Urinary bladder (tissue), 4 donors: ENCODE measurements at places on chromosomes 6 and 20. TPM values are rescaled to one million over a fixed set of nuclear protein-coding genes. Genes with fewer than 3 reads are reported as not detected.

DNA sequence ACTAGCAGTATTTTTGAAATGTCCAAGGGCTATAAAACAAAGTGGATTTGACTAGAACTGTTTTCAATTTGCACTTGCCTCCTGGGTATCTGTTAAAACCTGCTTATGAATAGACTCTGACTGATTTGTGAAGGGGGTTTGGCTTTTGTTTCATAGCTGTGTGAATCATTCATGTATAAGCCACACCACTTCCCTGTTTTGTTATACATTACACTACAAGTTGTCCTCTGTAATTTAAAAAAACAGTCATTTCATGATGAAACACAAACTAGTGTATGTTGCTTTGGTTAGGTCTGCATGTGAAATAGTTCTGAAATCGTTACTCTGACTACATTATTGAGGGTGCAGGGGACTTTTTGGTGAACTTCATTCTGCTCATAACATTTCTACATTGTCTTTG lies 121.7 kb downstream of the NKAIN2 start:
- DNase-seq, result no peak

GRCh38 chr20:58568483-58569240 lies 53.5 kb upstream of the APCDD1L start:
- no peak for DNase-seq

- no peak for DNase-seq
These were observed 180.6 kb downstream of the TFAP2C start for GRCh38 chr20:56809668-56810067.

- no peak for DNase-seq
These were observed 119.0 kb upstream of the SGK1 start for GRCh38 chr6:134436950-134437349.

GRCh38 chr20:62227977-62228958 lies 8.2 kb upstream of the HRH3 start:
- DNase-seq, result no peak

DNA sequence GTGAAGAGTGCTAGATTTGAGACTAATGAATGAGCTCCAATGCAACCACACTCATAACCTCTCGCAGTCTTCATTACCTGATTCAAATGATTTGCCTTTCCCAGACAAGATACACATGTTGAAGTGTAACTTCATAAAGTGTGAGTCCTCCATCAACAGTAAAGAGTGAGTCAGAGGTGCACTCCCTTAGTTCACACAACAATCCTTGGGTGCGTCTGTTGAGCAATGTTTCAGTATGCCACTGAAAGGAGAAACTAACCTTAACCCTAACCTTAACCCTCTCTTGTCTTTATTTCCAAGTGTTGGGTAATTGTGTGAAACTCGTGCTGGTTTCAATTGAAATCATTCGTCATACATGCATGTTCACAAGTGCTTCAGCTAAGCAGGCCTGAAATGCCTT lies 21.0 kb upstream of the RIN2 start:
- DNase-seq, result no peak

DNA sequence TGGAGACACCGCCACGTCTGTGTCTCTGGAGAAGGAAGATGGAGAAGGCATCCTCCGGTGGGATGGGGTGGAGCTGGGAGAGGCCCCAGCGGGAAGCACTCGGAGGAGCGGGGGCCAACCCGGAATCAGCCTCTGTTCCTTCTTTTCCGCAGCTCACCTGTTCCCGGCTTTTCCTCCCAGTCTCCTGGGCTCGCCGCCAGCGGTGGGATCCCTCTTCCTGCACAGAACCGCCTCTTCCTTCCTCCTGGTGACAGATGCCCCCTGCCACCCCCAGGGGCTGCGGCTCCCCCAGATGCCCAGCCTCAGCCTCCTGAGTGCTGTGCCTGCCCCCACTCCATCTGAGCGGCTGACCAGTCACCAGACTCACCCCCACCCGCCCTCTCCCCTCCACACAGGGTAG lies 23.3 kb downstream of the RAMACL start:
- DNase-seq, result no peak

- DNase-seq, result no peak
These were observed 50.5 kb downstream of the SOBP start for GRCh38 chr6:107540465-107540857.

DNA sequence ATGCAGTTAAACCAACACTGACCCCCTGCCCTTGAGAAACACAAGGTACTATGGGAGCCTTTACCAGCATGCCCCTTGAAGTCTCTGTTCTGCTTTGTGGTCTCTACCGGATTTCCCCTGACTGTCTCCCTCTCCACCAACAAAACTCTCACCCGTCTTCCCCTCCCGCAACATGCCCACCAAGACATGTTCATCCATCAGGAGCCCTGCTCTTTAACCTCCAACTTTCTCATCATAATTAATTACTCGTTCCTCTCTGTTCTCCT lies 1.1 kb downstream of the ZNF165 start:
- no peak for DNase-seq

DNA sequence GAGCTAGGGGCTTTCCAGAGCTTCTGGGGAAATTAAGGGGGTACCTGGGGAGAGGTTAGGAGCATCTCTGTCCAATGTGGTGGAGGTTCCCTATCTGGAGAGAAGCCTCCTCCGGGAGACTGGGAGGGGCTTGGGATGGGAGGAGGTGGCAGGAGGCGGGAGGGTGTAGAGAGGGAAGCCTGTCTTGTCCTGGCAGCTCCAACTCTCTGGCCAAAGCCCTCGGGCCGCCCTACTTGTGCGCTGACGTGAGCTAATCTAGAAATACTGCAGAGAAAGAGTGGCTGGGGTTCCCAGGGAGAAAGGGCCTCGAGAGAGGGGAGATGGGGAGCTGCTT lies 1.6 kb upstream of the SLC32A1 start:
- no peak for DNase-seq

- DNase-seq, result no peak
These were observed 136.1 kb upstream of the SULF2 start for GRCh38 chr20:47921408-47921807.

DNA sequence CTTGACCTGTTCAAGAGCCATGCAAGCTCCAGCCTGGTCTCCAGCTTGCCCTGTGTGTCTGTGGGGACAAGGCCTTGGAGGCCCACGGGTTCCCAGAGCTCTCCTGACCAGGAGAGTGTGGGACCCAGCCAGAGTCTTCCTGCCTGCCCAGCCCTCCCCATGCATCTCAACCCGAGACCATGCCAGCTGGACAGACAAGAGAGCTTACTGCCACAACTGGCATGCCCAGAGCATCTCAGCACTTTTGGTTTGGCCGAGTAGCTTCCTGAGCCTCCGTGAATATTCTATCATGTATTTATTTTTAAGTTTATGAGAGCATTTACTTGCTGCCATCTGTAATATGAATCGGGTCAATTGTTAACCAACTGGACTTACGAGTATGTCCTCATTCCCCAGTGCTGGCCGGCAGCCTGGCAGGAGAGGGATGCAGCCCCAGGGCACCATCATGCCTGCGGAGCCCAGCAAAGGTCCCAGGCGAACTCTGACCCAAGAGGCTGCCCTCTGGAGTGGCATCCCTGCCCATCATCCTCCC lies 14.9 kb downstream of the IP6K3 start:
- no peak for DNase-seq

DNA sequence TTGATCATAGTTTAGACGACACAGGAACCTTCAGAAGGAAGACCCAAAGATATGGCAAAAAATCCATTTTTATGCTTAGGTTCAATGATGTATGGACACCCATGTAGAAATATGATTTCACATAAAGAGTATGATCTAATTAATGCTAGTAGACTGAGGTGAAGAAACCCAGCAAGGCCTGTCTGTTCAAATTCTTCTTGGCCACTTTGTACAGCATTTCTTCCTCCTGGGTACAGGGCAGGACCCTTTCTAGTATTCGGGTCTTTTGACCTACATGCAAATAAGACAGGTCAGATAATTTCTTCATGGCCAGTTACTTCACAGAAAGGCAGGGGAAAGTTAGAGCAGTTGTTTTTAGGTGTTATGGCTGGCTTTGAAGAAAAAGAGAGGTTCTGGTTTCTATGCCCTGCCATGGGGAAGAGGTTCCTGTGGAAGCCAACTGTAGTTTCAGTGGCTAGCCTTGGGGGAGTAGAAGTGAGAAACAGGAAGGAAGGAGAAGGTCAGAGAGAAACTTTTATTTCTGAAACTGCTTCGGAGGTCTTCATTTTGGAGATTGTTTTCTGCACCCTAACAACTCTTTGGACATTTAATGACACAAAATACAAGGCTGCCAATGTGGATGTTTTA lies 208.3 kb downstream of the PTPRK start:
- no peak for DNase-seq

GRCh38 chr6:131532580-131533039 lies 40.4 kb upstream of the ARG1 start:
- DNase-seq, result no peak

DNA sequence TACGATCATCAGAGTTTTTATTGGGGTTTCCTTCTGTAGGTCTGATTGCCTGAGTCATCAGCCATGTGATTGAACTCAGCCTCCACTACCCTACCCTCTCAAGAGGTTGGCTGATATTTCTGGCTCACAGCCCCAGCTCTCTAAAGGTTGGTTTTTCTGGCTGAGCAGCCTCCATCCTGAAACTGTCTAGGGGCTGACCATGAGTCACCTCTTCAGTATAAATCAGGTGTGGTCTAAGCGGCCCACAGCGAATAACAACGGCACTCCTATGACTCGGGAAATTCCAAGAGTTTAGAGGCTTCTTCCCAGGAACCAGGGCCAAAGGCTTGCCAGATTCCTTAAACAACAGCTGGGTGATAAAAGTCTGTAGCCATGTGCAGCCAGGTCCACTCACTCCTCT lies 115.5 kb downstream of the SOD2 start:
- no peak for DNase-seq

DNA sequence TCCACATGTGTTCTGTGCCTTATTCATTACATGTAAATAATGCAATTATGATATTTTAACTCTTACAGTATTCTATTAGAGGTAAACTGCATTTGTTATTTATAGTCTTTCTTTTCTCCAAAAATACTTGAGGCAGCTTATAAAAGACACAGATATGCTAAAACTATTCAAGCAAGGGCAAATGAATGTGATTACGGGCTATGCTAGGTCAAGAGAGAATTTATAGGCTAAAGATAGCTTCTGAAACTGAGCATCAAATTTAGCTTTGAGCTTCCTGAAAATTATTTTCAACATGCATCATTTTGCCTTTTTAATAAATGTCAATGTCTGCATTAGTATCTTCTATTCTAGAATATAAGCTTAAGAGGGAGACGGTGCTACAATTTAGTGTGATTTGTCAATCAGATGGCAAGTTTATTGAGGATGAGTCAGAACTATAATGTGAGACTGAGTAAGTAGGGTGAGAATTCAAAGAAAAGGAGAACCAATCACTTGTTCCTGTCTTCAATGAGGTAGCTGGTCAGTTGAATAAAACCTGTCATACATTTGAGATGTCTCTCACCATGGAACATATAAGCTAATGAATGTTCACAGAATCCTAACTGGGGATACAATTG lies 669.4 kb upstream of the CITED2 start:
- no peak for DNase-seq

DNA sequence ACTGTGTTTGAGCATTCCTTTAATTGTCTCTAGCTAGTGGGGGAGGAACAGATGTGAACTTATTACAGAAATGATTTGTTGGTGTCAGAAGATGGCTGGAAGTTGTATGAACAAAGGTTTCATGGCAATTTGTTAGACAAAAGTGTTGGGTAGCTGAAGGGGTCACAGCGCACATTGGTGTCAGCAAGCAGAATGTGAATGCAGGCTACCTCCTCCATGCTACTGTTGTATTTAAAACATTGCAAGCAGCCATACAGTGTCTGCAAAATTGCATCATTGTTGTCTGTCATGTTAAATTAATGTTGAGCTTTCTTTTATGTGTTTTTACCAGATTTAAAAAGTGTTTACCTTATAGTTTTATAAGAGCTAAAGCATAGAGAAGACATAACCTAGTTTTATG lies 6.2 kb downstream of the LRRC1 start:
- no peak for DNase-seq

- no peak for DNase-seq
These were observed 281.9 kb downstream of the PKHD1 start for GRCh38 chr6:51805517-51805916.

DNA sequence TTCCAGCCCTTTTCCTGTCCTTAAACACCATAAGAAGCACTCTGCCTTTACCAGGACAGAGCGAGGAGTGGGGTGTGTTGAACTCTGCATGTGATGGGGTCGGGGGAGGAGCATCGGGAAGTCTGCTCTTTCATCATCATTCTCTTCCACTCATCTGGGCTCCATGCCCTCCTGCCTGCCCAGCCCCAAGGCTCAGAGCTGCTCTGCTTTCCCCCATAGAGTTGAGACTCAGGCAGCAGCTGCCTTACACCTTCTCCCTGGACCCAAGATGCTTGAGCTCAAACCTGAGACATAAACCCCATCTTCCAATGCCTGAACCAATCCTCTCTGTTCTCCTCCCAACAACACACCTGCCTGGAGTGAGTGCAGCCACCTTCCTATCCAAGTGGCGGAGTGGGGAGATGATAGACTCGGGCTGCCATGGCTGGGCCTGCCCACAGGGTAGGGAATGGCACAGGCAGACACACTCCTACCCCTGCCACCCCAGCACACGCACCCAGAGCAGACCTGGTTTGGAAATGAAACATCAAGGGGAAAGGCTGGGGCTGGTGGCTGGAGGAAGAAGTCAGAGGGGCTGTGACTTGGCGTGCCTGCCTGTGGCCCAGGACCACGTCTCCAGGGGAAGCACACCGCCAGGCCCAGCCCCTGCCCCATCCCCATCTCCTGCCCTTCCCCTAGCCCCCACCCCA lies 28.4 kb downstream of the TFEB start:
- DNase-seq, result no peak

DNA sequence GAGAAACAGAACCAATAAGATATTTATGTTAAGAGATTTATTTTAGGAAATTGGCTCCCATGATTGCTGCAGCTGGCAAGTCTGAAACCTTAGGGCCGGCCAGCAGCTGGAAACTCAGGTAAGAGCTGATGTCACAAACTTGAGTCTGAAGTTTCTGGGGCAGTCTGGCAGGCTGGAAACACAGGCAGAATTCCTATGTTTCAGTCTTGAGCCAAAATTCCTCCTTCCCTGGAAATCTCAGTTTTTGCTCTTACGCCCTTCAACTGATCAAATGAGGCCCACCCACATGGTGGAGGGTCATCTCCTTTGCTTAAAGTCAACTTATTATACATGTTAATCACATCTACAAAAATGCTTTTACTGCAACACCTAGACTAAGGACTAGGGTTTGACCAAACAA lies 184.1 kb downstream of the SOD2 start:
- DNase-seq, result no peak

DNA sequence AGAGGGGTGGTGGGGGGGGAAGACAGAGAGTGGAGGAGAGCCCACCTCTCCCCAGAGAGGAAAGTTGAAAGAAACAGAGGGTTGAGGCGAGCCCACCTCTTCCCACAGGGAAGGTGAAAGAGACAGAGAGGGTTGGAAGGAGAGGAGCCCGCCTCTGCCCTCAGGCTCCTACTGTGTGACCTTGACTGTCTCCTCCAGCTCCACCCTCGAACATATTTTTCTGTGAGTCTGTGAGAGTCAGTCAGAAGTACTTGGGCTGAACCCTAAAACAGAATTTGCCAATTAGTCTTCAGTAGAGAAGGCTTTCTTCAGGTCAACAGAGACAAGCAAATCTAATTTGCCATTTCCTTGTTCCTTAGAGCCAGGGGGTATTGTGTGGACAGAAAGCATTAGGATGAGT lies 153.7 kb upstream of the SNX9 start:
- DNase-seq, result no peak

The FUT9 gene
- total RNA-seq, result 8.8 TPM

The MOXD1 gene
- 123 TPM for total RNA-seq

The GSTA3 gene
- total RNA-seq, result not detected

The LHFPL5 gene
- not detected for total RNA-seq

The SPATA25 gene
- total RNA-seq, result 1.7 TPM

The PDE10A gene
- 26.6 TPM for total RNA-seq

The TFAP2C gene
- 1.8 TPM for total RNA-seq
